ENCODE measurements at places on chromosomes 12 and 14.

DNA sequence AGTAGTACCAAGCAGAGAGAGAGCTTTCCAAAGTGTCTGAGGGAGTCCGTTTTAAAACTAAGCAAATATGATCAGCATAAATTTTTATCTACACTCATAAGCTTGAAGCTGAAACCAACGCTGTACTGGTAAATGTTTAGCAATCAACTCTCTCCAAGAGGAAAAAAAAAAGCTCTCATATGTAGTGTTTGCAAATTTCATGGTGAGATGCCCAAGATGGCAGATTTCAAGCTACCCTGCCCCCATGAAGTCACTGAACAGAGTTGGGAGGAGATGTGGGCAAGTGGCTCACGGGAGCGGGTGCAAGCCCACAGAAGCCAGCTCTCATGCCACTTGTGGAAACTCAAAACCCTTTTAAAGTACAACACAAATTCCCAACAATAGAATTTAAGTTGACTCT, 475.8 kb downstream of the BCAT1 start:
- DNase-seq, result no peak

DNA sequence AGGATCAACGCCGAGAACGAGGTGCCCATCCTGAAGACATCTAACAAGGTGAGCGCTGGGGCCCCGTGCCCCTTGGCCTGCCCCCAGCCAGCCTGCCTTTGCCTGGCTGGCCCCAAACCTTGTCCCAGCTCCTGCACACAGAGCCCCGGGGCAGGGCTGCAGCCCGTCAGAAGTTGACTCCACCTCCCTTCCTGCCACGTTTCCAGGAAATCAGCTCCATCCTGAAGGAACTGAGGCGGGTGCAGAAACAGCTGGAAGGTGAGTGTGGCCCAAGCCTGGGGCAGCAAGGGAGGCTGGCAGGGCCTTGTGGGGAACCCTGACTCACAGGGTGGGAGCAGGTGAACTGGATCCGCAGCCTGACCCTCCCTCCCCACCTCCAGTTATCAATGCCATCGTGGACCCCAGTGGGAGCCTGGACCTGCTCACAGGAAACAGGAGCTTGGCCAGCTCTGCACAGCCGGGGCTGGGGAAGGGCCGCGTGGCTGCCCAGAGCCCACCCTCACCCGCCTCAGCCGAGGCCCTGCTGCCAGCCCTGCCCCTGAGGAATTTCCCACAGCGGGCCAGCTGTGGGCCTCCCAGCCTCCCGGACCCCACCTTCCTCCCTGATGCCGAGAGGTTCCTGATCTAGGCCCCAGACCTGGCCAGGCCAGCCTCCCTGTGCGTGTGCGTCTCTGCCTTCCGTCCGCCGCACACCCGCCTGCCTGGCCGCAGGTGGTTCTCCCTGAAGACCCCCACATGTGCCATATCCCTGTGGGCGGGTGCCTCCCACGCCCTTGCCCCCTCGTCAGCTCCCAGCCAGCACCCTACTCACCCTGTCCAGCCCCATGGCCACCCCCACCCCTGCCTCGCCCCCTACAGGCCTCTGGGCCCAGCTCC, 29.5 kb downstream of the CEP170B start:
- DNase-seq, result no peak

DNA sequence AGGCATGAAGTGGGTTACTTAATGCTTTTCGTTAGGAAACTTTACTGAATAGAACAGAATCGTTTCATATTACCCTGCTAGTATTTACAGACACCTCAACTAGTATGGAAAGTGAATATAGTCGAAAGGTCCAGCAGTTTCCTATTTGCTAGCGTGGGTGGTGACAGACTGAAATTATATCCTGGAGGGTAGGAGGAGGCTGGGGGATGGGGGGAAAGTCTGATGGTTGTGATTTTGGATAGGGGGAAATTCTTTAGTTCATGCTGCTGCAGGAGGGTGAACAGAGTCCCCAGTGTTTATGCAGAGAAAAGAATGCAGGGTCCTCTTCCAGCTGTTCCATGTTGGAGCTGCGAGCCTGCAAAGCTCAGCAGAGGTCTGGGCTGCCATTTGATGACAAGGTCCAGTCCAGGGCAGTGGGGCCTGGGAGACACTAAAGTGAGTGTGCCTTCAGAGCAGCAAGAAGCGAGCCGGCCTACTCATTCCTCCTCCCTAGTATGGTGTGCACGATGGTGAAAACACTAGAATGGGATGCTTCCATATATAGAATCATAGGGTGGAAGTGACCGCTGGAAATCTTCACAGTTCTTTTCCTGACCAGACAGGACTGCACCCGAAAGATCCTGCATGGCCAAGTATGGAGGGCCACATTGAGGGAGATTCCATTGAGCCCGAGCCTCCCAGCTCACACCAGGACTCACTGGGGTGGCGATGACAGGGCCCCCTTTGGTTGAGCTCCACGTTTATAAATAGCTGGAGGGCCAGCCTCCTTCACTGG, 2.1 kb downstream of the SAMD4A start:
- no peak for DNase-seq

- DNase-seq, result no peak
These were observed 120.4 kb downstream of the ANO6 start for GRCh38 chr12:45336331-45336730.

DNA sequence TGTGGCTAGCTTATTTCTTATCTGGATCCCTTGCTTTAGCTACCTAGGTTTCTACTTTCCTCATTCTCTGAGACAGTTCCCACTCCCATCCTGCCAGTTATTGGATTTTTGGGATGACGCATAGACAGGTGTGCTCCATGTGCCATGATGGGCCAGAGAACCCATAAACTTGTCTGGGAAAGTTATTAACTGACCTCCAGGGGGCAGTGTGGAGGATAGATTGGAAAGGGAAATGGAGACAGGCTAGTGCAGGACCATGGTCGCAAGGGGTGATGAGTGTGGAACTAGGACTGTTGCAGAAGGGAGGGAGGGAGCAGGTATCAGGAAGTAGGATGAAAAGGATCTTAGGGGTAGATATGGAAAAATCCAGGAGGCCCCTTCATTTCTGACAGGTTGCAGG, 80.3 kb downstream of the ESRRB start:
- DNase-seq, result no peak

DNA sequence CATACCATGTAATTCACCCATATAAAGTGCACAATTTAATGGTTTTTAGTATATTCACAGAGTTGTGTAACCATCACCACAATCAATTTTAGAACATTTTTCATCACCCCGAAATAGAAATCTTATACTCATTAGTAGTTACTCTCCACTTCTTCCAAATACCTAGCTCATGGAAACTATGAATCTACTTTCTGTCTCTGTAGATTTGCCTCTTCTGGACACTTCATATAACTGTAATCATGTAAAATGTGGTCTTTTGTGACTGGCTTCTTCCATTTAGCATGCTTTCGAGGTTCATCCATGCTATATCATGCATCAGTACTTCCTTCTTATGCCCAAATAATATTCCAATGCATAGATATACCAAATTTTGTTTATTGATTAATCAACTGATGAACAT, 10.8 kb downstream of the DNAI7 start:
- DNase-seq, result no peak

GRCh38 chr12:65918021-65918420, 93.7 kb downstream of the HMGA2 start:
- DNase-seq, result no peak

- no peak for DNase-seq
These were observed 43.3 kb downstream of the SLC8B1 start for GRCh38 chr12:113291586-113291985.

GRCh38 chr14:60079723-60080122, 12.0 kb upstream of the PCNX4 start:
- no peak for DNase-seq
